ENCODE measurements at places on chromosomes 13 and 19. TPM values are rescaled to one million over a fixed set of nuclear protein-coding genes. Genes with fewer than 3 reads are reported as not detected.

- no peak for DNase-seq
These were observed 6.3 kb downstream of the PLIN3 start for GRCh38 chr19:4861147-4861546.

The DNAAF3 gene
- total RNA-seq: 2.0 TPM

DNA sequence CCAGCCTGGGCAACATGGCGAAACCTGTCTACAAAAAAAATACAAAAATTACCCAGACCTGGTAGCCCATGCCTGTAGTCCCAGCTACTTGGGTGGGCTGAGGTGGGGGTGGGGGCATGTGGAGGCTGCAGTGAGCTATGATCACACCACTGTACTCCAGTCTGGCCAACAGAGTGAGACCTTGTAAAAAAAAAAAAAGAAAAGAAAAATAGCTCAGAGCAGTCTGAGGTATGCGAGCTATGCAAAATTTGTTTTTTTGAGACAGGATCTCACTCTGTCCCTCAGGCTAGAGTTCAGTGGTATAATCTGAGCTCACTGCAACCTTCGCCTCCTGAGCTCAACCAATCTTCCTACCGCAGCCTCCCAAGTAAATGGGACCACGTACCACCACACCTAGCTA is 7.1 kb upstream of the TOMM40 start:
- DNase-seq: no peak

- no peak for DNase-seq
These were observed 369.4 kb downstream of the LIG4 start for GRCh38 chr13:107845911-107846310.

- no peak for DNase-seq
These were observed 55.1 kb downstream of the RASA3 start for GRCh38 chr13:114077099-114077932.

DNA sequence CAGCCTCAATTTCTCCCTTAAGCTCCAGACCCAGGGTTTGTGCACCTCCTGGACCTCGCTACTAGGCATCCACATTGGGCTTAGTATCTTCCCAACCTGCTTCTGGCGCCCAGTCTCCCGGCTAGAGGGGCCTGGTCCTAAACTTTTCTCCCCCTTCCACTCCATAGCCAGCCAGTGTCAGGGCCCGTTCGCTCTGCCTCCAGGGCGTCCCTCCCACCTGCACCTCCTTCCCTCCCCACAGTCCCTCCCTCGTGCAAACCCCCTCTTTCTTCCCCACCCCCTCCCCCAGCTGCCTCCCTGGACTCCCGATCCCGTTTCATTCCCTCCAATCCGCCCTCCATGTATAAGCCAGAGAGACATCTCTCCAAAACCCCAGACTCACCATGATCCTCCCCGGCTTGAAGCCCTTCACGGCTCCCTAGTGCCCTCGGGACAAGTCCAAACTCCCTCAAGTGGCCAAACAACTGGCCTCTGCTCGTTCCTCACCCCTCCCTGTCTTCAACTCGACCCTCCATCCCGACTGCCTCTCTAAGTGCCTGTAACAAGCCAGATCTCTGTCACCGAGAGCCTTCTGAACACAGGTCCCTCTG is 997 bp upstream of the SAMD4B start:
- DNase-seq: no peak

The RNF225 gene
- total RNA-seq: 0.24 TPM

DNA sequence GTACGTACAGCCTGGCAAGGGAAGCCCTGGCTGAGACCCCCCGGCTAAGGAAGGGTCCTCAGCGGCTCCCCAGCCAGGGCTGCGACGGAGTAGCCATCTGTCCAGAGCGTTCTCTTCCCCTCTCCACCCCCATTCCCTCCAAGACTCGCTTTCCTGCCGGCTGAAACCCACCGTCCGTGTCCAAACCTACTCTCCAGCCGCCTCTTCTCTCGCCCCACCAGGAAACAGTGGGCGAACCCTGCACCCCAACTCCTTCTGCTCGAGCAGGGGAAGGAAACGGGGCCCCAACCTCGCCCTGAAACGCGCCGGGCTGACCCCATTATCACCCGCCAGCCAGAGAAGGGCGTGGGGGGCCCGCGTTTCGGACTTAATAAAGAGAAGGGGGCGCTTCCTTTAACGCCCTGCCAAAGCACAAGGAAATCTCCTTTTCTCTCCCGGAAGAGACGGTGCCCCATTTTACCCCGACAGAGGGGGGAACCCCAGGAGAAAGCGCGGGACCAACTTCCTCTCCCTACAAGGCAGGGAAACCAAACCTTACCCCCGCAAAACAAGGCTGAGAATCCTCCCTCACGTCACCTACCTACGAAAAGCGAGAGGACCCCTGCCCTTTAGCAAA is 2.5 kb downstream of the ZC3H4 start:
- DNase-seq: no peak

The CFD gene
- total RNA-seq: not detected

The EPSTI1 gene
- total RNA-seq: 0.20 TPM

DNA sequence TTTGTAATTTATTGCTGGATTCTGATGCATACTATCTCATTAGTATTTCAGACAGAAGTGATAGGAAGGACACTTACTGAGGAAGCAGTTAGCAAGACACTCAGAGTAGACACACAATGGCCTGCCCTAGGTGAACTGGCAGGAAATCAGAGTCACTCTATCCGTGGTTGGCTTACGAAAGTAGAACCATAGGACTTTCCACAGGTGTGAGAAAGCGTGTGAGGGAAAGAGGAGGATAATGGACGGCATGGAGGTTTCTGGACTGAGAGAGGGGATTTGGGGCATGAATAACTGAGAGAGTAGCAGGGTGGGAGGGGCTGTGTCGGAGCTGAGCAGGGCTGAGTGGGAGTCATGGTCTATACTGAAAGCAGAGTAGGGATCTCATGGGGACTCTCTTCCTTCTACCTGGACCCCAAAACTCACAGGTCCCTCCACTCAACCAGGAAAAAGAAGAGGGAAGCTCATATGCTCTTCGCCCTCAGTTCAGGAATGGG is 18.7 kb upstream of the EID2 start:
- DNase-seq: no peak

- DNase-seq: no peak
These were observed 1756.9 kb downstream of the PCDH9 start for GRCh38 chr13:65473196-65473595.

DNA sequence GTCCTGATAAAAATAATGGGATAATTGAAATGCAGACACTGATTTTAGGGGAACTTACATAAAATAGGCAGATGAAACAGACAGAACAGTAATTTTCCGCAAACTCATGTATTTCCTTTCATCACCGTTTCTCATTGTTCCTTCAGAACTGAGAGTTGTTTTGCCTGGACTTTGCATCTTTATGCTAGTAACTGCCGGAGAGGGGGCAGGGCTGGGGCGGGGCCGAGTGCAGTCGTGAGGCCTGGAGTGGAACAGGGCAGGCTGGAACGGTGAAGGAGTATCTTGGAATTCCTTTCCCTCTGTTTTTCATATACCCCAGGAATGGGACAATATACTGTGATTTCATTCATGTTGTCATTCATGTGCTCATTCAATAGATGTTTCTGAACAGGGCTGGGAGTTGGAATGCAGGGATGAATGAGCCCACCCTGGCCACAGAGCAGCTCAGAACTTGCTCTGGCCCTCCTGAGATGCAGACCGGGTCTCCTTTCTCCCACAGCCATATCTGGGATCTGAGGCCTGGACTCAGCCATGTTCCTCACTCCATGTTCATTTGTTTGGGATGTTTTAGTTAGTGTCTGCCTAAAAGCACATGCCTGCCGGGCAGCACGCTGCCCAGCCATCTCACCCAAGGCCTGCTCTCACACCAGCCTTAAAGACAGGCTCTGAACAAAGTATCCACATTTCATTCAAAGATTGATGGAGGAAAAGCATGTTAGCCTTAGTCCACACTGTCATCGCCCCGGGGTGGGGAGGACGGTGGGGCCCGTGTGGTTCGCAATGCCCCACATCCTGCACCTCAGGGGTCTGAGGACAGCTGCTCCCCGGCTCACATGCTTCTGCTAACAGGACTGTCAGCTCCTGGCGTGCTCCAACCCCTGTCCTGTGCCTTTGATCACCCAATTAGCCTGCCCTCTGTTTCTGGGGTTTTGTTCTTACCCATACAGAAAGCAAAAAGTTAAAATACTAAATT is 92.9 kb downstream of the SOX1 start:
- no peak for DNase-seq

GRCh38 chr19:3733549-3734309 is 25.5 kb downstream of the TJP3 start:
- DNase-seq: no peak

- DNase-seq: peak; percentile 50
These were observed at the start of gene GRIN3B for GRCh38 chr19:1000095-1000494. TSS of gene GRIN3B (plus strand) at chr19:1000419. CDS start at chr19:1000438, 19 bp downstream.

DNA sequence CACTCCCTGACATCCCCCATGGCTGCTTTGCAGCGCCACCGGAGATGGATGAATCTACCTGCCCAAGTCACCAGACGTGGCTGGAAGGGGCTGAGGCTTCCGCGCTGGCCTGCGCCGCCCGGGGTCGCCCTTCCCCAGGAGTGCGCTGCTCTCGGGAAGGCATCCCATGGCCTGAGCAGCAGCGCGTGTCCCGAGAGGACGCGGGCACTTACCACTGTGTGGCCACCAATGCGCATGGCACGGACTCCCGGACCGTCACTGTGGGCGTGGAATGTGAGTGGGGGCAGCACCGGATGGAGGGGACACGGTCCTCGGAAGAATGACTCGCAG is 4.6 kb downstream of the ICAM5 start:
- DNase-seq: no peak

- DNase-seq: peak; percentile 95
These were observed 107.2 kb downstream of the CACNA1A start for GRCh38 chr19:13398780-13399726.

The KANK3 gene
- total RNA-seq: not detected

GRCh38 chr19:46866407-46867136 is 5.8 kb downstream of the ARHGAP35 start:
- no peak for DNase-seq

The FLT1 gene
- 3.3 TPM for total RNA-seq

GRCh38 chr19:46412650-46413261 is 608 bp downstream of the CCDC8 start:
- DNase-seq: no peak

The COG3 gene
- 30.5 TPM for total RNA-seq

The TEX101 gene
- total RNA-seq: not detected
